RWPE1 (cell line): ENCODE measurements at places on chromosomes 16 and 17.
A peak's percentile ranks its signal among the peaks of the same experiment; 100 is the strongest.

- no peak for DNase-seq
Observed at GRCh38 chr17:70013911-70014310, 61.1 kb upstream of the KCNJ16 start.

DNA sequence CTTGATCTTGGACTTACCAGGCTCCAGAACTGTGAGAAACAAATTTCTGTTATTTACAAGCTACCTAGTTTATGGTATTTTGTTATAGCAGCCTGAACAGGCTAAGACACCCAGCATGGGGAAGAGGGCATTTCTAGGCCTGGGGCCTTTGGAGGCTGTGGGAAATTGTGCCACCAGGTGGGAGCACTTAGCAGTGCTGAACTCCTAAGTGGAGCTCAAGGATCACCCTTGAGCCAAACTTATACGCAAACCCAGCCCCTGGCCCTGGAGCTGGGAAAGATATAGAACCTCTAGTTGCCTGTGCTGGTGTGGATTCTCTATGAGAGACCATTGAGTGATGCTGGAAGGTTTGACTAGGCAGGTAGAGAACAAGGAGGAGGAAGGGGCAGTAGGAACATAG lies 36.1 kb downstream of the MIS12 start:
- no peak for DNase-seq

- DNase-seq = no peak
Observed at GRCh38 chr16:85246473-85246872, 134.2 kb upstream of the CIBAR2 start.

GRCh38 chr17:1792495-1793446 lies 30.9 kb downstream of the SERPINF1 start:
- no peak for DNase-seq

GRCh38 chr17:82754297-82755208 lies 2.7 kb downstream of the TBCD start:
- no peak for DNase-seq

DNA sequence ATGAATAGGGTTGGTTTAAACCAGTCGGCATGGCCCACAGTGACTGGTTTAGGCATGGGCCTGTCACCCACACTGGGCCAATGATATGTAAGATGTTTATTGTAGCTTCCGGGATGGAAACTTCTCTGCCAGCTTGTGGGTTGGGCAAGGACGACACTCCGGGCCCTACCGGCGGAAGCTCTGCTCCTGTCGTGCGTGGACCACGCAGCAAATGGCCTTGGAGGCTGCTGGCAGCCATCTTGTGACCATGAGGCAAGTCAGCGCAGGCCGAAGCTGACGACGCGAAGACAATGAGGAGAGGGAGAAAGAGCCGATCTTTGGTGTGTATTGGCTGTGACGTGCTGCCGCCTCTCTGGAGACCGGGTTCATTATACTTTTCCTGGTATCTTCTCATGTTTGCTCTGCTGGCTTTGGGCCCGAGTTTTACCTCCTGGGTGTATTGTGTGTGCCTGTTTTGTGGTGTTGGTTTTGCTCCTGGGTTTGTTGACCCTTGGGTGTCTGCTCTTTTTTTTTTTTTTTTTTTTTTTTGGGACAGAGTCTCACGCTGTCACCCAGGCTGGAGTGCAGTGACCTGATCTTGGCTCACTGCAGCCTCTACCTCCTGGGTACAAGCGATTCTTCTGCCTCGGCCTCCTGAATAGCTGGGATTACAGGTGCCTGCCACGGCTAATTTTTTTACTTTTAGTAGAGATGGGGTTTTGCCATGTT lies 15.4 kb downstream of the SLC25A10 start:
- no peak for DNase-seq

DNA sequence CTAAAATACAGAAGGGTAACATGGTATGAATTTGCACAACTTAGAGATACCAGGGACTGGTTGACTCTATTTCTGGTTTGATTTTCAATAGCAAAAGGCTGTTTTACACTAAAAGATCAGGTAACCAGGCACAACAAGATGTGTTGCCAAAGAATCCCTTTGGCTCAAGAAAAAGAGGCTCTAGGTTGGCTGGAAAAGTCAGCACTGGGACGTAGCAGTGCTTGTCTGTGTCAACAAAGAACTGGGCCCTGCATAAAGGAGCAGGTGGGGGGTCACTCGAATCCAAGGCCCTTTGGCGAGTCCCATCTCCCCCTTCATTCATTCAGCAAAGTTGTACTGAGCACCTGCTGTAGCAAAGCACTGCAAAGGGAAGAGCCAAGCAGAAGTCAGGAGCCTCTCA lies 18.4 kb downstream of the SDR42E1 start:
- DNase-seq = no peak

DNA sequence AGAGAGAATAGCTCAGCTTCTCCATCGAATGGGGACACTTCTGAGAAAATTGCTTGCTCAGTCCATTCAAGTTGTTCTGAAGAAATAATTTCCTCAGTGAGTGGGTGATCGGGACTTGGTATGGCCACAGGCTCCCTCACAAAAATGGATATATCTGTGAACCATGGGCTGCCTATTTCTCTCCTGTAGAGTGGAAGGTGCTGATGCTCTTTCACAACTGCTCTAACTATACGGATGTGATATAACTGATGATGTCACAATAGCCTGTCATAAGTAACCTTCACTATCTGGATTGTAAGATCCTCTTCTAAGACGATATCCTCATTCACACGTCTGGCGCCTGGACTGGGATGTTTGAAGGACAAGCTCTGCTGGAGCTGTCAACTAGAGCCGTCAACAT lies 4.7 kb upstream of the CCL18 start:
- no peak for DNase-seq

DNA sequence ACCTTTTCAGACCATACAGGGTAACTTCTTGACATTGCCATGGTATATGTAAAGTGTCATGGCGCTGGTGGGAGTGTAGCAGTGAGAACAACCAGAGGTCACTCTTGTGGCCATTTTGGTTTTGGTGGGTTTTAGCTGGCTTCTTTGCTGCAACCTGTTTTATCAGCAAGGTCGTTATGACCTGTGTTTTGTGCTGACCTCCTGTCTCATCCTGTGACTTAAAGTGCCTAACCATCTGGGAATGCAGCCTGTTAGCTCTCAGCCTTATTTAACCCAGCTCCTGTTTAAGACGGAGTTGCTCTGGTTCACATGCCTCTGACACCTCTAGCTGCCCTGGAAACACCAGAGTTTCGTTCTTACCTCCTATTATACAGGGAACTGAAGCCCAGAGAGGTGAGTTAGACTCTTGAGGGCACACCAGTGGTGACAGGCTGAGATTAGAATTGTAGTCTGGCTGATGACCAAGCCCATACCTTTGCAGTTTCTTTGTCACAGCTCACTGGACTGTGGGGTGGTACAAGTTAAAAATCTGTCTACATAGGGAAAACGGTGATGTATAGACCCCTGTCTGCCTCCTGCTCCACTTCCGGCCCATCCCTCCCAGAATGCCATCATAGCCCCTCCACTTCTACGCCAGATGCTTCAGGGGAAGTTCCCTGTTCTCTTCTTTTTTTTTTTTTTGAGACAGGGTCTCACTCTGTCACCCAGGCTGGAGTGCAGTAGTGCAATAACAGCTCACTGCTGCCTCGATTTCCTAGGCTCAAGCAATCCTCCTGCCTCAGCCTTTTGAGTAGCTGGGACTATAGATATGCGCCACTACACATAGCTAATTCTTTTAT lies 21.0 kb downstream of the KSR1 start:
- DNase-seq = no peak

DNA sequence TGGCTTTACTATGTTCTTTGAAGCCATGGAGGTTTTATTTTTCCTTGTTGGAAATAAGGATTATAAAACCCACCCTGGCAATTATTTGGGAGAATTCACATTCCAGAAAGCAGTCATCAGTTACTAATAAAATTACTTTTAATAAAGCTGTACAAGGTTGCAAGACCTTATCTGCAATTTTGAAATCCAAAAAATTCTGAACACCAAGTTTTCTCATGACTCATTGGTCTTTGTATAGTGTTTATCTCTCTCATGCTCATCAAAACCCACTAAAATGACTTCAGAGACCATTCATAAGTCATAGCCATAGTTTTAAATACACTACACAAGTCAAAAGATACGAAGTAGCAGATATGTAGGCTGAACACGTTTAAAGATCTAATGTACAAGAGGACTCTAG lies 6.0 kb upstream of the KRT38 start:
- DNase-seq = no peak

- DNase-seq = no peak
Observed at GRCh38 chr16:2825049-2825742, 4.9 kb upstream of the ZG16B start.

DNA sequence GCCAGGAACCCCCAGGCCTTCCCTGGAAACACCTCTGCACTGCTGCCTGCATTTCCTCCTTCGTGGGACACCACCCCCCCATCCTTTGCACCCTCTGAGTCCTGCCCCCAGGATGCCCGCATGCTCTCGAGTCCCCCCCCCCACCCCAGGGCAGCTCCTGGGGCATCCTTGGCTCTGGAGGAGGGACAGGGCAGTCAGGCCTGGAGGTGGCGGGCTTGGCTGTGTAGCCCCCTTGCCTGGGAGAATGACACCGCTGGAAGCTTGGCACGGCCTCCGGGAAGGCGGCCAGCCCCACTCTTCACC lies 98.9 kb upstream of the GSE1 start:
- no peak for DNase-seq

- peak; percentile 36 for DNase-seq
Observed at GRCh38 chr16:88505405-88506082, 52.5 kb downstream of the ZFPM1 start.

DNA sequence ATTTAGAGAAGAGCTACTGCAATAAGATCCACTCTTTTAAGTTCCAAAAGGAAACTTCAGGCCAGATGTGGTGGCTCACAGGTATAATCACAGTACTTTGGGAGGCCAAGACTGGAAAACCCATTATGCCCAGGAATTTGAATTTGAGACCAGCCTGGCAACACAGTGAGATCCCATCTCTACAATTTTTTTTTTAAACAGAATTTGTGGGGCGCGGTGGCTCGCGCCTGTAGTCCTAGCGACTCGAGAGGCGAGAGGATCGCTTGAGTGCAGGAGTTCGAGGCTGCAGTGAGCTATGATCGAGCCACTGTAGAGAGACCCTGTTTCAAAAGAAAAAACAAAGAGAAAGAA lies 793 bp downstream of the COG7 start:
- DNase-seq = no peak

- peak; percentile 30 for DNase-seq
Observed at GRCh38 chr16:57394444-57394843, 10.1 kb upstream of the CCL17 start.

DNA sequence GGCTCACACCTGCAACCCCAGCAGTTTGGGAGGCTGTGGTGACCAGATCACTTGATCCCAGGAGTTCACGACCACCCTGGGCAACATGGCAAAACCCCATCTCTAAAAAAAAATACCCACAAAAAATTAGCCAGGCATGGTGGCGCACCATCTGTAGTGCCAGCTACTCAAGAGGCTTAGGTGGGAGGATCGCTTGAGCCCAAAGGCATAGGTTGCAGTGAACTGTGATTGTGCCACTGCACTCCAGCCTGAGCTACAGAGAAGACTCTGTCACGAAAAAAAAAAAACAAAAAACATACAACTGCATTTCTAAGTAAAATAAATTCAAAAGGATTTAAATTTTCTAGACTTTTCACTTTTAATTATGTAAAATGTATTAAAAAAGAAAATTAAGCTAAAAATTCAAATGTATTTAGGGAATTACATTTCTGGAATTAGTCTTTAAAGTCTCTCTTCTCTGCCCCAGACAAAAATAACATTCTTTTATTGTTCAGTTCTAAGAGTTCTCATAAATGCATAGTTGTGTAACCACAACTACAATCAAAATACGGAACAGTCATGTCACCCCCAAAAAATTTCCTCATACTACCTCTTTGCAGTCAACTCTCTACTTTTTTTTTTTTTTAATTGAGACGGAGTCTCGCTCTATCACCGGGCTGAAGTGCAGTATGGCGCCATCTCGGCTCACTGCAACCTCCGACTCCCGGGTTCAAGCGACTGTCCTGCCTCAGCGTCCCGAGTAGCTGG lies 14.1 kb downstream of the FAM222B start:
- no peak for DNase-seq

- DNase-seq = peak; percentile 34
Observed at GRCh38 chr17:9291912-9292560, 270.7 kb downstream of the NTN1 start.

- no peak for DNase-seq
Observed at GRCh38 chr16:50308237-50308965, 42.0 kb downstream of the ADCY7 start.
